ENCODE measurements at places on chromosomes 1 and 21. TPM values are rescaled to one million over a fixed set of nuclear protein-coding genes. Genes with fewer than 3 reads are reported as not detected.

Gene KRTAP19-1
- not detected for polyA plus RNA-seq

Gene GUCA2A
- not detected for polyA plus RNA-seq

Gene COP1
- polyA plus RNA-seq: 13.2 TPM

Gene ESRRG
- 0.26 TPM for polyA plus RNA-seq

Gene SLC19A2
- polyA plus RNA-seq: 3.4 TPM

Gene LMX1A
- not detected for polyA plus RNA-seq

Gene C1orf94
- not detected for polyA plus RNA-seq

Gene DPT
- polyA plus RNA-seq: 0.32 TPM

Gene TNFRSF18
- not detected for polyA plus RNA-seq

Gene HSD11B1
- polyA plus RNA-seq: 0.23 TPM

Gene ENAH
- 72.0 TPM for polyA plus RNA-seq
